HL-60 (cell line): ENCODE measurements at places on chromosomes 6 and 20.

DNA sequence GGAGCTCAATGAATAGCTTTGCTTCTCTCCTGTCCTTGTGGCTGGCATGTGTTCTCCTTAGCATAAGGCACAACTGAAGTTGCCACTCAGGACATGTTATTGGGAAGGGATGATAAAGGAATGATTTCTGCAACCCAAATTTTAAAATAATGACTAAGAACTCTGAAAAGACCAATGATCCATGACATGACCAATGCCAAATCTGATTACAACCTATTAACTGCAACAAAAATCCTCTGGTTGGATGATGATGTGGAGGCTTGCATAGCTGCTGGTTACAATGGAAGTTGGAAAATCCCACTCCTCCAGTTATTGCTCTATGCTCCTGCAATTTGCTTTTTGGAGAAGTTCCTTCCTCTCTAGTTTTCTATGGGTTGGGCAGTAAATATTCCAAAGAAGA is 63.4 kb upstream of the FBXL4 start:
- DNase-seq: no peak

- DNase-seq: no peak
Observed at GRCh38 chr20:24608926-24609667, 139.7 kb downstream of the SYNDIG1 start.

DNA sequence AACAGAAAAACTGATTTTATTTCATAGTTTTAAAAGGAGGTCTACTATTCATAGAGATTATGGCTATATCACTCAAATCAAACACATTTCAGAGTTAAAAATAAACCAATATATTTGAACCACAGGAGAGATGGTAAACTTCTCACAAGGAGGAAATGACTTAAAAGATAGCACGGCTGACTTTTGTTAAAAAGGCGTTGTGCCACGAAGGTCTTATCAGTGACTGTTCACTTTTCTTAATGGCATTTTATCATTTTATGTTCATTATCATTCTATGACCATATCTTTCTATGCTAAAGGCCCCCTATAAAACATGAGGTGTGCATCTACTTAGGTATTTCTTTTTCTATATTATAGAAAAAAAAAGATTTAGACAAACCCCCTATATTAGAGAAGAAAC is 19.6 kb downstream of the ELOVL4 start:
- DNase-seq: no peak

GRCh38 chr20:57388953-57389694 is 2.1 kb upstream of the RBM38 start:
- no peak for DNase-seq

GRCh38 chr6:7085911-7086310 is 21.9 kb upstream of the RREB1 start:
- DNase-seq: no peak

DNA sequence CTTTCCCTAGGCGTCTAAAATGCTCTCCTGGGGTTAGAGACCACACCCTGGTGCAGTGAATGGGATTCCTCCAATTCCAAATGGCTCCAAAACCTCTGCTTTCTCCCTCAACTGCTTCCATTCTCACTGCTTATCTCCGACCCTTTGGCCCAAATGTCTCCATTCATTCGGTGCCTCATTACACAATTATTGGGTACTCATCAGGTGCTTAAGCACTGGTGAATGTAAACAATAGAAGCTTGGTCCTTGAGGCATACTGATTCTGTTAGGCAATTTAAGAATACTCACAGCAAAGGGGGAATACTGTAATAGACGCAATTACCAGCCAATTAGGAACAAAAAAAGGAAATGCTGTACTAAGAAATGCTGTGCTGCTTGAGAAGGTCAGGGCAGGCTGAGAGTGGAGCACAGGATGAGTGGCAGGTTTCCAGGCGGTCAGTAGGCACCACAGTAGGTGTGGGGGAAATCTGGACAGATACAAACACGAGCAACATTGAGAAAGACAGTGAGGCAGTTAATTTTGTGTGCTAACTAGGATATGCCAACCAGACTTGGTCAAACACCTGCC is 23.0 kb downstream of the GMDS start:
- DNase-seq: no peak

- peak; percentile 31 for DNase-seq
Observed at GRCh38 chr6:88538130-88538706, 372.1 kb upstream of the CNR1 start.

DNA sequence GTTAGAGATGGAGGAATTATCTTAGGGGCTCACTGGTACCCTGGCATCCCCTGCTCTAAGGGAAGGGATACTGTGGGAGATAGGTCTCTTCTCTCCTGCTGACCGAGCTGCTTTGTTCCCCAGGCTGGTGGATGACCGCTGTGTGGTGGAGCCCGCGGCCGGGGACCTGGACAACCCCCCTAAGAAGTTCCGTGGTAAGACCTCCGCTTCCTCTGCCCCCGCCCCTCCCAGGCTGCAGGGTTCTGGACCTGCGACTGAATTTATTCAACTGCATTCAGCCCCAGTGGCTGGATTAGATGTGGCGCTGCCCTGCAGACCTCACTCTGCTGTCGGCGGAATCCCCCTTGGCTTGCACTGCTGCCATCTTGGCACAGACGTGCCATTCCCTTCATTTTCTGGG is 19.2 kb downstream of the ITPR3 start:
- DNase-seq: no peak
